ENCODE measurements at places on chromosomes 5 and 9.

- DNase-seq = no peak
Observed at GRCh38 chr5:151581347-151581746, 9.8 kb downstream of the FAT2 start.

DNA sequence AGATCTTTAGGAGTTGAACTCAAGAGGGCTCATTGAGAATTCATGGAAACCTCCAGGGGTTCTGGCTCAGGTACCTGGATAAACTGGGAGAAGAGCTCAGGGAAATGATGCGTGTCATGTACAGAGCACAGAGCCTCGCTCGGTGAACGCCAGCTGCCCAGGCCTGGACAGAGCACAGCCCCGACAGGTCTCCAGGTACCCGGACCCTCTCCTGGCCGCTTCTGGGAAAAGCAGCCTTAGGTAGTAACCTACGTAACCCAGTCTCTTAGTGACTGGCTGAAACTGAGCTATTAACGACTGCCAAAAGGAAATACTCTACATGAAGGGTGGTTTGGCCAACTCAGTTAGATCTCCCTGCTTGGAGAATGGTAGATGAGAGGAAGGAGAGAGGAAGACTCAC is 157.4 kb downstream of the TTLL11 start:
- no peak for DNase-seq

DNA sequence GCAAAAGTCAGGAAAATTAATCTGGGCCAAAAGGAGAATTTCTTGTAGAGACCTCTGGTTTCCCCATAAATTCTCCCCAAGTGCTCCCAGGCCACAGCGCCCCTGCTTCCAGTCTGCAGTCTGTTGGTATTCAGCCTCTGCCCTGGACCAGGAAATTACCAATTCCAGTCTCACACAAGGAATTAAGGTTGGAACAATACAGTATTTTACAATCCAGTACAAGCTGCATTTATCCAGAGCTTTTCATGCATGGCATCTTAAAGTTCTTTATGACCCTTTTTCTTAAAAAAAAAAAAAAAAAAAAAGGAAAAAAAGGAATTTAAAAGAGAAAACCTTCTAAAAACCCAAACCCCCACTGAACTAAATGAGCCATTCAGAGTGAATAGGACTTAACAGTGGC is 139.6 kb upstream of the RANBP3L start:
- no peak for DNase-seq

GRCh38 chr9:4114569-4115505 is 185.0 kb downstream of the GLIS3 start:
- DNase-seq = no peak

DNA sequence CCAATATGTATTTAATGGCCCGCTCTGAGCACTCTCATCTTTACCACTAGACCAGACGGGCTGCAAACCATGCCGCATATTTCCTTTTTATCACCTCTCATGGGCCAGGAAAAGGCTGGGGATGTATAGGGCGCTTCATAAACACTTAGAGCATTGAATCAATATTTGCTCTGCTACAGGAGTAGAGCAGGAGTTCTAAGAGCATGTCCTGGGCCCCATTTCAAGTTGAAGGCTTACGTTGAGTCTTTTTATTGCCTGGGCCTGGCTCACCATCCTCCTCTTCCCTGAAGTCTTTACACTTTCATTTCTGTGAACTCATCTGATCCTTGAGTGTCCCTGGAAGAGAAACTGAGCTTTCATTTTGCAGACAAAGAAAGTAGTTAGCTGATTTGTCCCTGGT is 112.4 kb downstream of the FSTL4 start:
- no peak for DNase-seq

DNA sequence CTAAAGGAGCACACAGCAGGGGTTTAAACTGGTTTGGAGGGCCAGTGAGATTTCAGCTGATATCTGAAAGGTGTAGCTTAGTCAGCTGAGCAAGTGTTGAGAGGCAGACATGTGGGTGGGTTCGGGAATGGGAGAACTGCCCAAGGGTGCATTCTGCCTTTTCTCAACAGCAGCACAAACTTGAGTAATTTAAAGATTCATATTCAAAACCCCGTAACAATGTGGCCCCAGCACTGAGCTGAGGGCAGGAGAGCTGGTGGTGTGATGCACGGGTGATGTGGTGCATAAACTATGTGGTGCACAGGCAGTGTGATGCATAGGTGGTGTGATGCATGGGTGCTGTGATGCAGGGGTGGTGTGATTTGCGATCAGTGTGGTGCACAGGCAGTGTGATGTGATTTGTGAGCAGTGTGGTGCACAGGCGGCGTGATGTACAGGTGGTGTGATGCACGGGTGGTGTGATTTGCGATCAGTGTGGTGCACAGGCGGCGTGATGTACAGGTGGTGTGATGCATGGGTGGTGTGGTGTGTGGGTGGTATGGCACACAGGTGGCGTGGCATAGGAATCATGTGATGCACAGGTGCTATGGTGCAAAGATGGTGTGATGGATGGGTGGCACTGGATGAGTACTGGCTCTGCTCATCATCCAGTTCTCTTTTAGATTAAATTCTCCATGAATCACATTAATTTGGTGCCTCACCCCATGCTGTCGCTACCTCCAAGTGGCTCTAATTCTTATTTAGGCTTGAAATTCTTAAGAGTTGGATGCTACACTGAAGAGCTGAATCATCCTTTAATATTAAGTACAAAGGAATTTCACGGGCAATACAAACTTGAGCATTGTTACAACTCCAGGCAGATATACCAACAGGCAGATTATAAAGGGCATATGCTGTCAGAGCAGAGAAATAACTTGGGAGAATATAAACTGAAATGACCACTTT is 53.6 kb downstream of the DAP start:
- no peak for DNase-seq

GRCh38 chr5:21184581-21184980 is 1196.6 kb upstream of the CDH18 start:
- DNase-seq = no peak

- no peak for DNase-seq
Observed at GRCh38 chr5:21823076-21823574, 1030.0 kb downstream of the CDH12 start.

DNA sequence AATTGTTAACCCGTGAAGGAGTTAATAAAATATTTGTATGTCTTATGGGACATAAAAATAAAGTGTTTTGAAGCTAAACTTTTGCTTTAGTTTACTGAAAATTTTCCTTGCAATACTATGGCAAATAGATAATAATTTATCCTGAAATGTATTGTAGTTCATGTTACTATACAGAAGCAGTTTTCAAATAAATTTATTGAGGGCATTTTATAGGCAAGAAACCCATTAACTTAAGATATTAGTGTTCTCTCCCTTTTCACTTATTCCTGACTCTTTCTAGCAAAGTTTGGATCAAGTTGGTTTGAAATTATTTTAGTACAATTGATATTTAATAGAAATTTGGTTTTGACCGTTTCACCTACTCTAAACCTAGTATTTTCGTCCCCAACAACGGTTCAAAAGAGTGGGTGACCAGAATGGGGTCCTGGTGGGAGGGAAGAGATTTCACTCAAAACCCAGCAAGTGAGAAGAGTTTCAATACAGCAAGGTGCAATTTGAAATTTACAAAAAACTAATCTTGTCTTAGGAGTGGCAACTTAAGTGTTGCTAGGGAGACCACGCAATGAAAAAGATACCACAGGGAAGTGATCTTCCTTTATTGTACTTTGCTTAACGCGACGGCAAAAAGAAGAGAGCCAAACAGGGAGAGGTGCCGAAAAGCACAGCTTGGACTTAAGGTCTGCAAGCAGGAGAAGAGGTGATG is 28.4 kb downstream of the NR2F1 start:
- no peak for DNase-seq

DNA sequence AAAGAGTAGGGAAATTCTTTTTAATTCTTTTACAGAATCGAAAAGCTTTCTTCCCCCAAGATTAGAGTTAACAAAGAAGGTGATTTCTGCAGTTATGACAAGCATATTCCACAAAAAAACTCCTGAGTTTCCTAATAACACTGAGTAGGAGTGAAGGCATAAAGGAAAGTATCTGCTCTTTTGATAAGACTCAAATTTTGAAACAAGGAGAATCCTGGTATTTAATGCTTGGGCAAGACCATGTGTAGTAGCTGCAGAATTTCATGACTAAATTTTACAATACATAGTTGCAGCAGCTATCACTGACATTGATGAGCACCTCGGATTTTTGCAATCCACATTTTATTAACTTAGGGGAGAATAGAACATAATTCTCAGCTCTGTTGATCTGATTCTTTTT is 92.6 kb downstream of the MARCHF3 start:
- no peak for DNase-seq

- DNase-seq = no peak
Observed at GRCh38 chr5:55502759-55503158, 32.0 kb downstream of the PLPP1 start.

DNA sequence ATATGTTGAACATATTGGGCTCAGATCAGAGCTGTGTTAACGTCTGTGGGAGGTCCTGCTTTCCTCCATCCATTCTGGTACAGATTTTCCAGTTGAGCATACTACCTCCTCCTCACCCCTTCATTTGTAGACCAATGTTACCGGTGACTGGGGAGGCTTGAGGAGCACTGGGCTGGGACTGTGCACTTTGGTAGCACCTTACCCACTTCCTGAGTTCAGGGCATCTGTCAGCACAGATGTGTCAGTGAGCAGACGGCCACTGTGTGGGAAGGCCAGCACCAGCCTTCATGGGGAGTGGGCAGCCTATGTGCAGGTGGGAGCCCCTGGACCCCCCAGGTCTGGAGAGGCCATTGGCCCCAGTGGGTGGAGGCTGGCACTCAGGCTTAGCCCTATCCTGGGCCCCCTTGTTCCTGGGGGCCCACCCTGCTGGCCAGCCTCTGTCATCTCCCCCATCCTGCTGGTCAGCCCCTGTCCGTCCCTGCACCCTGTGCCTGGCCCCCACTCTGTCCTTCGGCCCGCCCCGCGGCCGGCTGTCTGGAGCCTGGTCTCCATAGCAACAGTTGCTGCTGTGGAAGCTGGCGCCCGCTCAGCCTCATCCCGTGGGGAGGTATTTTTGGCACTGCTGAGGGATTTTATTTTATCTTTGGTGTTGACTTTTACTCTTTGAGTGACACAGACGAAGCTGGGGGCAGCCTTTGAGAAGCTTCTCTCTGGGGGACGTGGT is 21.3 kb downstream of the WNK2 start:
- DNase-seq = no peak

GRCh38 chr5:176540956-176541337 is 3.7 kb upstream of the RNF44 start:
- DNase-seq = no peak

- no peak for DNase-seq
Observed at GRCh38 chr5:122351416-122352157, 39.5 kb downstream of the SNCAIP start.

- DNase-seq = no peak
Observed at GRCh38 chr5:133149345-133149744, 97.5 kb downstream of the HSPA4 start.

DNA sequence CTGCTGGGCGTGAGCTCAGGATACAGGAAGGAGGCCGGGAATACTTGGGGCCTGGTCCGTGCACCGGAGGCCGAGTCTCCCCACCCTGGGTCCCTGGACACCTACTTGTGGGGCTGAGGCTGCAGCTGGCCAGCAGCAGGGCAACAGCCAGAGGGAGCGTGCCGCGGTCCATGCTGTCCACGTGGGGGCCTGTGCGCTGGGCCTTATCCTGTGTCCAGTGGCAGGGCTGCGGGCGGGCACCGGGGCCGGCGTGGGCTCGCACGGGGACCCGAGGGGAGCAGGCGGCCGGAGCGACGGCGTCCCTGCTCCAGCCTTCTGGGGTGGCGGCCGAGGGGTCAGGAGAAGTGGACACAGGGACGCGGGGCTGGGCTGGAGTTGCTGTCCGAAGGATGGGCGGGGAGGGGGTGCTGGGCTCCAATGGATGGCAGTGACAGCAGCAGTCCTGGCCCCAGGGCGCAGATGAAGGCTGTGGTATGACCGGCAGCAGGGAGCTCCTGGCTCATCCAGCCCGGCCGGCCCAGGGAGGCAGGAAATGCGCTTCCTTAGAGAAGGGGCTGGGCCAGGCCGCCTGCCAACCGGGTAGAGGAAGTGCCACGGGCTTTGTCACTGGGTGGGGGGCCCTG is at the start of gene ENG:
ENG (minus strand) TSS at position 475 of the 623 bp plus-strand sequence; CDS start at position 172, 303 bp downstream.
- no peak for DNase-seq

DNA sequence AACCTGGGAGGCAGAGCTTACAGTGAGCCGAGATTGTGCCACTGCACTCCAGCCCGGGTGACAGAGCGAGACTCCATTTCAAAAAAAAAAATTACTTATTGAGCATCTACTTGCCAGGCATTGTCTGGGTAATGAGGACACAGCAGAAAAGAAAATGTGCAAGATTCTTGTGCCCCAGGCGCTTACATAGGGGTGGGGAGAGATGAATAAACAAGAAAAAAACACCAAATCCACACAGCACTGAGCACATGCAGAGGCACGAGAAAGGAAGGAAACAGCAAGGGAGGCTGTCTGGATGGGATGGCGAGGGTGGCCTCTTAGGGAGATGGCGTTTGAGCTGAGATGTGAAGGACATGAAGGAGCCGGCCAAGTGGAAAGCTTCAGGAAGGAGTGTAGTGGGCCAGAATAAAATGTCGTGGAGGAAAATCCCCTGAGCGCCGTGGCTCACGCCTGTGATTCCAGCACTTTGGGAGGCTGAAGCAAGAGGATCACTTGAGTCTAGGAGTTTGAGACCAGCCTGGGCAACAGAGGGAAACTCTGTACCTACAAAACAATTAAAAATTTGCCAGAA is 13.9 kb downstream of the DYNC2I2 start:
- no peak for DNase-seq

GRCh38 chr9:104836235-104836634 is 72.3 kb downstream of the NIPSNAP3B start:
- no peak for DNase-seq

GRCh38 chr5:66138637-66139317 is 5.3 kb upstream of the SREK1 start:
- DNase-seq = no peak
